GM12891 (cell line): ENCODE measurements at places on chromosomes 7 and 10.

- DNase-seq, result no peak
Observed at GRCh38 chr7:128858380-128859231, 4.0 kb upstream of the ATP6V1F start.

DNA sequence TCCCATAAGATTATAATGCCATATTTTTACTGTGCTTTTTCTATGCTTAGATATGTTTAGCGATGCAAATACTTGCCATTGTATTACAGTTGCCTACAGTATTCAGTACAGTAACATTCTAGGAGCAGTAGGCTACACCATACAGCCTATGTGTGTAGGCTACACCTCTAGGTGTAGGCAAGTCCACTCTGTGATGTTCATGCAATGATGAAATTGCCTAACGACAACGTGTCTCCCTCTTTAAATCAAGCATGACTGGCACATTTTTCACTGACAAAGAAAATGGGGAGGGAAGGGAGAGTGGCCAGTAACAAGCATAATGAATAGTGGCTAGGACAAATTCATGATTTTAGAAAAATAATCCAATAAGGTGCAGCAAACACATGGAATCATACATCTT lies 1.7 kb downstream of the NCAPG2 start:
- DNase-seq, result no peak

GRCh38 chr7:28700790-28701203 lies 257.3 kb downstream of the TRIL start:
- DNase-seq, result no peak

DNA sequence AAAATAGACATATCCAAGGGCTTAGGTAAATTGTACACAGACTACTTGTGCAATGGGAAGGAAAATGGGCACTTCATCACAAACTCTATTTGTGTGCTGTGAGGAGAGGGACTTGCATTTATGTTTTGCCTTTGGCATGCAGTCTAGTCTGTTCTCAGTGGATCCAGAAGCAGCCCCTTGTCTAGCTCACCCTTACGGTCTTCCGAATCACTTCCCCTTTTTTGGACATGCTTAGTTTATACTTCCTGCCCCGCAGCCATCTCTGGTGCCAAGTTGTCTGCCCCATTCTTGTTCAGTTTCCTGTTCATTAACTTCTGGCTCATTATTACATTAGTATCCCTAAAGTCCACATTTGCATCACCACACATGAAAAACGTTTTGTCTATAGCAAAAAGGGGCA lies 161.6 kb downstream of the NRCAM start:
- no peak for DNase-seq

DNA sequence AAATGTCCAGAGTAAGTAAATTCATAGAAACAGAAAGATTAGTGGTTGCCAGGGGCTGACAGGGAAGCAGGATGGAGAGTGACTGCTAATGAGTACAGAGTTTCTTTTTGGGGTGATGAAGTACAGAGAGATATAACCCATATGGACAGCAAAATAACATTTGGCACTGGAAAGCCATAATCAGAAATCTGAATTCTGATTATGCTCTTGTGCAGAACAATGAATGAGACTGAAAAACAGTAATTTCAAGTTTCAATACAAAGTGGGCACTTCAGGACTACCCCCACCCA lies 4.5 kb downstream of the RHEB start:
- DNase-seq, result no peak

GRCh38 chr10:110413903-110414547 lies 83.7 kb upstream of the DUSP5 start:
- DNase-seq, result no peak

GRCh38 chr7:91348711-91349110 lies 84.5 kb downstream of the FZD1 start:
- no peak for DNase-seq

- DNase-seq, result no peak
Observed at GRCh38 chr7:84191261-84191660, 3.3 kb downstream of the SEMA3A start.

DNA sequence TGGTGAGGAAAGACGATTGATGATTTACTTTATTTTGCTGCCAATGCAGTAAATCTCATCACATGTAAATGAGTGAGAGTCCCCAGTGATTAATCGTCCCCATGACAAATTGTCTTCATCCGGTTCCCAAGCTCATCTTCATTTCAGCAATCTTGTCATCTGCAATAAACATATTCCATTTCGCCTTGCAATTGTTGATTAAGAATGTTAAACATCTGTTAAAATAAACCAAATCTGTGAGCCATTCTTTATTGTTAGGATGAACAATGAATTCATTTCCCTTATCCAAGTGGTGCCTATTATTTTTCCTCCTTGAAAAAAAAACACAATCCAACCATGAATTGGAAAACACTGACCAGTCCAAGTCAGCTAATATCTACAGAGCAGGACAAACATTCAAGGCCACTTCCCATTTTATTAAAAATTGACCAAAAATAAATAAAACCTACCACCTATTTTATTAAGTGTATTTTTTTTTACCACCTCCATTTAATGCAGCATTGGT lies 36.5 kb downstream of the NPS start:
- DNase-seq, result no peak

GRCh38 chr10:75404815-75405597 lies 3.4 kb upstream of the ZNF503 start:
- no peak for DNase-seq

GRCh38 chr7:120944826-120945562 lies 5.6 kb upstream of the ING3 start:
- no peak for DNase-seq

- no peak for DNase-seq
Observed at GRCh38 chr7:20721086-20721810, 65.4 kb downstream of the SP8 start.

DNA sequence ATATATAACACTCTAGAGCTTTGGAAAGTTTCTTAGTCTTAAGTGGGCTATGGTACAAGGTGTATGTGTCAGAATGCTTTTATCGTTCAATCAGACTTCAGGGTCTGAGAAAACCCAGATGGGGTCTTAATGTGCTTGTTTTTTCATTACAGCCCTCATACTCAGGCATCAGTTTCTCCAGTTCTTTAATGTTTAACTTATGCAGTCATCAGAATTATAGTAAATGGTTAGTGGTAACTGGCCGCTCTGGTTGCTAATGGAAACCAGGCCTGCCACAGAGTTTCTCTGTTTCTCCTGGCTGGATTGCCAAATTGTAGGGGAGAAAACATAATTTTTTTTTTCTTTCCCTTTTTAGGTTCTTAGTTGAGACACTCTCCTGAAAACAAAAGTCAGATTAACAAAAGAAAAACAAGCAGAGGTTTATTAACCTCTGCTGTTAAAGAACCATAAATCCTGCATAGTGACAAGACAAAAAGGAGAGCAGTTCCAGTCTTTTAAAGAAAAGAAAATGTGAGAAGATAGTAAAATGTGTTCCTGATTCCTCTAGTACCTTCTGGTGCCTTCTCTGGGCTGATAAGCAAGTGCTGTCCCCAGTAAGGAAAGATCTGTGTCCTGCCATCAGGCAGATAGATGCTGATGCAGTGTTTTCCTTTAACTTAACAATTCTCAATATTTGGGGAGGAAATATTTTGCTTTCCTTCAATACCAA lies 21.5 kb upstream of the GHITM start:
- DNase-seq, result no peak

DNA sequence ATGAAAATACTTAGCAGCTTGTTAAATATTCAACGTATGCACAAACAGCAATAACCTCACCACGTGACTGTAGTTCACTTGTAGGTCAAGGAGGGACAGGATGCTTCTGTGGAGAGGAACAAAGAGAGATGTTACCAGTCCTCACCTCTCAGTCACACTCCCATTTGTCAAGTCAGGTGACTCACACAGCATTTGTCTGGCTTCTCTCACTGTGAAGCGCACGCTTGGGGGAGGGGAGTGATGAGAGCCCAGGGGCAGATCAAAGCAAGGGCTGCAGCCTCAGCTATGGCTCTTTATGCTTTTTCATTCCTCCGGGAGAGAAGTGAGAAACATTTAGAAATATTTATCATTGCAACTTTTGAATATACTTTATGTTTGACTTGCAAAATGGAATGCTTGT lies 2.9 kb upstream of the RBM20 start:
- DNase-seq, result no peak

DNA sequence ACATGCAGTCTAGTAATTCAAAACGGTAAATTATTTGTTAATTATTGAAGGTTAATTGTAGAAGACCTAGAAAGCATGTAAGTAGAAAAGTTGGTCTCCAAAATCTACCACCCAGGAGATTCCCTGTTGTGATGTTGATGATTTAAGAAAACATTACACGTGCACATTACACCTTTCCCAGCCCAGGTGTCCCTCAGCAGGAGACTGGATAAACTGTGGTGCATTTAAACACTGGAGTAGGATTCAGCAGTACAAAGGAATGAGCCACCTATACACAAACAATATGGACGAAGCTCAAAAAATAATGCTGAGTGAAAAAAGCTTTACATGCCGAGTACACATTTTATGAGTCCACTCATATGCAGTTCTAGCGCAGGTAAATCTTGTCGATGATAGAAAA lies 109.0 kb upstream of the STARD3NL start:
- no peak for DNase-seq

DNA sequence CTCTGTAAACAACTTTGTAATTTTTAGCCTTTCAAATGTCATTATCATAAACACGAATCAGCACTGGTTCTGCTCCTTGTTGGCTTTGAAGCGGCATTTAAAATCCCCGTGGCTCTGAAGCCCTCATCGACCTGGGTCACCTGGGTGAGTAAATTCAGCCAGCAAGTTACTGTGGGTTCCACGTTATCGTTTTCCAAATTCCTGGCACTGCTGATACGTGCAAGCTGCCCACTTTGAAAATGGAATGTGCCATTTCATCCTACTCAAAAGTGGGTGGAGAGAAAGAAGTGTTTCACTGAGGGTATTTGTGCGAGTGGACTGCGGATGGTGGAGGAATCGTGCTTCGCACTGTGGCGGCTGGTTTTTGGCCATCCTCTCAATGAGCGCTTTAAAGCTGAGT lies 281.7 kb downstream of the KLF6 start:
- no peak for DNase-seq

DNA sequence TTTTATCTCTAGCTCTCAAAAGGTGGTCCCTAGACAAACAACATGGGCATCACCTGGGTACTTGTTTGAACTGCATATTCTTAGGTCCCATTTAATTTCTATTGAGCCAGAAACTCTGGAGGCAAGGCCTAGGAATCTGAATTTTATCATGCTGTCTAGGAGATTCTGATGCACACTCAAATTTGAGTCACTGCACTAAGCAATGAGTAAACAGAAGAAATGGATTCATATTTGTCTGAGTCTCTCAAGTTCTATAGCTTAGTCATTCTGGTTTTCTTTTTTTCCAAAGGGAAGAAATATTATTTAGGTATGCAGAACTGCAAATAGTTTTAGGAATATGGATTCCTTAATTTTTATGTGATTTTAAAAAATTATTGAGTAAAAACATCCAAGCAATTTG lies 185.5 kb downstream of the SEMA3A start:
- DNase-seq, result no peak

DNA sequence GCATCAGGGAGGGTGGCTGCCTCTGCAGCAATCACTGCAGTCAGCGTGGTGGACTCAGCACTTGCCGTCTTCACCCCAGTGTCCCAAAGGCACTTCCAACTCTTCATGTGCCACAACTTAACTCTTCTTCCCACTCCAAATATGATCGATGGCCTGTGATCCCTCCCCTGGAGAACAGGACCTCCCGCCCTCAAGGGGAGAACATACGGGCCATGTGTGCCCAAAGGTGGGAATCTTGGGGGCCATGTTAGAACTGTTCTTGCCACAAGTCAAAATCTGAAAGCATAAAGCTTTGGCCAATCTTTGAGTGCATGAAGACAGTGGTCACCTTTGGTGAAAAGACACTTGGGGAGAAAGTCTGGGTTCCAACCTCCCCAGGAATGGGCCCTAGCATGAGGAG lies 368.5 kb upstream of the MGMT start:
- no peak for DNase-seq

- no peak for DNase-seq
Observed at GRCh38 chr7:115976651-115977050, 53.9 kb downstream of the TFEC start.

DNA sequence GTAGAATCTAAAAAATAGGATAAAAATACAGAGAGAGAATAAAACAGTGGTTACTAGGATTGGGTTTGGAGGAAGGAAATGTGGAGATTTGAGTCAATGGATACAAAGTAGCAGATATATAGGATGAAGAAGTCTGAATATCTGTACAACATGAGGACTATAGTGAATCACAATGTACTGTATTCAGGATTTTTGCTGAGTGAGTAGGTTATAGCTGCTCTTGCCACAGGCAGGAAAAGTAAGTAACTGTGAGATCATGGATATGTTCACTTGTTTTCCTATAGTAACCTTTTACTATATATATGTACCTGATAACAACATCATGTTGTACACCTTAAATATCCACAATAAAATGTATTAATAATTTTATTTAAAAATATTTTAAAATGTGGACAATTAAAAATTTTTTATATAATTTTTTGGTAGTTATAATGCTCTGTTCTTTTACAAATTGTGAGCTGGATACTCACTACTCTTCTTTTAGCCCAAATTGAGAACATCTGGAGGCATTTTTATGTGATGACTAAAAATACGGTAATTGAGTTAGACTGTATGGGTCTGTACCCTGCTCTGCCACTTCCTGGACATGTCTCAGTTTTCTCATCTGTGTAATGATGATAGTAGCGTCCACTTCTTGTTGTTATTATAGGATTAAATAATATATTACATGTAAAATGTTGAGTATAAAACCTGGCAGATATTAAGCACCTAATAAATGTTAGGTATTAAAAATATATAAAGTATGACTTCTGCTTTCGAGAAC lies 439.1 kb downstream of the AUTS2 start:
- DNase-seq, result no peak

GRCh38 chr10:119726676-119727261 lies 919 bp downstream of the INPP5F start:
- no peak for DNase-seq

- DNase-seq, result no peak
Observed at GRCh38 chr7:130912862-130913638, 179.0 kb upstream of the KLF14 start.

- DNase-seq, result no peak
Observed at GRCh38 chr7:118245267-118246040, 20.9 kb downstream of the ANKRD7 start.

DNA sequence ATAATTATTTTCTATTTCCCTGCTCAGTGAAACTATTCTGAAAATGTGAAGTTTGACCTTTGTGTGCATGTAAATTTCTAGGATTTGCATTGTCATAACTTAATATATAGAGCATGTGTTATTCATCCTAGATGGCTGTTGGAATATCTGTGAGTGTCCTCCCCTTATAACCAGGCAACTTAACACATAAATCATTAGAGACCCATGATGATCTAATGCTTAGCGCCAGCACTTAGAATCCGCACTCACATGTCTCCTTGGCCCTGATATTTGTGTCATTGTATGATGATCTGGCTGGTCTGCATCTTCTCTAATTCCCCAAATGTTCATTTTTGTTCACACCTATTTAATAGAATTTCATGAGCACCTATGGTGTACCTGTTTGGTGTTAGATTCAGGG lies 1354.5 kb downstream of the XPNPEP1 start:
- DNase-seq, result no peak

DNA sequence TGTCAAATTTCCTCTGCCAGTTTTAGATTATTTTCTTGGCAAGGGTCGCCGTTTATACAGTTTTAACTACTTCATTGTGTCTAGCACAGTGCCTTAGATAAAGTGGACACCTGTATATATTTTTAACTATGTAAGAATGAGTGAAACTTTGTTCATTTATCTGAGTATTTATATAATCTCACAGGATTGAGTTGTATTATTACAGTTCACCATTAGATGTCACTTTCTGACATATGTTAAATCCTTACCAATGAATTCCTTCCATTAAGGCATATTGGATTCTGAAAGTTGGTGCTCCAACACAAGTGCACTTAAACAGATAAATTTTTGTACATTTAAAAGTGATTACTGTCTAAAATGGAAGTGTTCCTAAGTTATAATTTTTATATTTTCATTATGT lies 43.0 kb downstream of the ZMYND11 start:
- no peak for DNase-seq

GRCh38 chr7:151951672-151952338 lies 4.4 kb upstream of the GALNTL5 start:
- DNase-seq, result no peak
